Activated T-helper 1 cell treated with anti-CD3 and anti-CD28 coated beads, Interleukin-2, amount 50 U/mL, for 16 hours (primary cell): ENCODE measurements at places on chromosomes 2 and 18.

DNA sequence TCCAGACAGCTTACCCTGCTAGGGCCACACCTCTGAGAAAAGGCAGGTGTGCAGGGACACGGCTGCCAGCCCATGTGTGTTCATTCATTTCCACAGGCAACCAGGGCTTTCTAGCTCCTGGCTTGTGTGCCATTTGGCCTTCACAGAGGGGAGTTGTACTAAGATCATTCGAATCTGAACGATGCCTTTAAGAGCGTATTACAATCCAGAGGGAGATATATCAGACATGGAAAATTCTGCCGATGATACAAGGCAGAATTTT is 64.2 kb upstream of the OTOF start:
- DNase-seq: no peak

DNA sequence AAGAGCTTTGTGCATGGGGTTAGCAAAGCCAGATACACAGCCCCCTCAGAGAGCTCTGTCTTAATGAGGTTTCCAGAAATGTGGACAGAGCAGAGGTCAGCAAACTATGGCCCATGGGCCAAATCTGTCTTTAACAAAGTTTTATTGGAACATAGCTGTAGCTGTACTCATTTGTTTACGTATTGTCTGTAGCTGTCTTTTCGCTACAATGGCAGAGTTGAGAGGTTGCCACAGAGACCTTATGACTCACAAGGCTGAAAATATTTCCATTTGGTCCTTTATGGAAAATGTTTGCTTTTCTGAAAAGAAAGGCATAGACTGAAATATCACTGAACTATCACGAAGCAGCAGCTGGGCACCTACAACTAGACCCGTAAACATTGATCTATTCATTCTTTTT is 841.8 kb downstream of the SLC4A3 start:
- DNase-seq: no peak

DNA sequence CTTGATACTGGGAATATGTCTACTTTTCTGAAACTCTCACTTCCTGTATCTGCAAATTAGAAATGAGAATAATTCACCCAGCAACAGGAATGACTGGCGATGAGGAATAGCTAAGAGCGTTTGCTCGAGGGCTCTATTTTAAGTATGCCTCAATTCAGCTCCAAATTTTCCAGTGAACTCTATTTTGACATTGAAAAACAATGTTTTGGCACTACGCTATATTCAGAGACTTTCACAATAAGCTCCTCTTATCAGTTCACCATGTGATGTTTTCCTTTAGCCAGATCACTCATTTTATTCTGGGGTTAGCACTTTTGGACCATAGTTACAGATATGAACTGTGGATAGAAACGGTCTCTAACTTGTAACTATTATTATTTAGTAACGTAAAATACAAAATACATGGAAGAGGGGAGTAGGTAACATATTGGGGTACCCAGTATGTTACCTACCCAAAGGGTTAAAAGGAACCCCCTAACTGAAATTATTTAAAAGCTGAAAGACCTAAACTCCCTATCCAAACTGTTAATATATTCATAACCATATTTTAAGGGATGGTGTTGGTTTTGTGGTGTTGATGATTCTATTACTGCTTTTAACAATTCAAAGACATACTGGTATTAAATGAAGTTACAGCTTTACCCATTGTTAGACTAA is 28.1 kb downstream of the SLC40A1 start:
- no peak for DNase-seq

DNA sequence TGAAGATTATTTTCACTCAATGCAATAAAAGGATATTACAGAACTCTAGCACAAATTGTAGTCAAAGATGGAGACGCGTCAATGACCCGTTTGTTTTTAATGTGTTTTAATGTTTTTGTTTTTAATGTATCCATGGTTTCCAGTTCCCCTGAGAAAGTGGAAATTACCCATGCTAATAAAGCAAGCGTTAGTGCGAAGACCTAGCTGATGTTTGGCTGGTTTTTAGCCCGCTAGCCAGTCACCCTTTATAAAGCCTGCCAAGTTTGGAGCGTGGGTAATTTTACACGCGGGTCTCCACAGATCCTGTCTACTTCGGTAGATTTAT is 430 bp upstream of the CHMP1B start:
- no peak for DNase-seq

DNA sequence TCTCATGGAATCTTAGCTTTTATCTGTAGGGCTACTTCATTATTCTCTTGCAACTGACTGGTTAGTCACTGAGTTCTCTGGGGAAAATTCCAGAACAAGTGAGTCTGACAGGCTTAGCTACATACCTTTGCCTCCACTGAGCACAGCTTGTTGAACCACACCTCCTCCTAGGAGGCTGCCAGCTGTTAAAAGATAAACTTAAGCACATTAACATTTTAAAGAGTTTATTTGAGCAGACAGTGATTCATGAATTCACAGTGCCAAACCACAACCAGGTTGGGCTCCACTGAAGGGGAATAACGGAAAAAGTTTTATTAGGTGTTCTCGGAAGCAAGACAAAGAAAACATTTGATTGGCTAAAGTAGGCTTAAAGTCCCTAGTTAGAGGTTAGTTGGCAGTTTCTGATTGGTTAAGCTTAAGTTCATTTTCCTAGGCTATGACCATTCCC is 12.5 kb upstream of the SLC38A11 start:
- no peak for DNase-seq

DNA sequence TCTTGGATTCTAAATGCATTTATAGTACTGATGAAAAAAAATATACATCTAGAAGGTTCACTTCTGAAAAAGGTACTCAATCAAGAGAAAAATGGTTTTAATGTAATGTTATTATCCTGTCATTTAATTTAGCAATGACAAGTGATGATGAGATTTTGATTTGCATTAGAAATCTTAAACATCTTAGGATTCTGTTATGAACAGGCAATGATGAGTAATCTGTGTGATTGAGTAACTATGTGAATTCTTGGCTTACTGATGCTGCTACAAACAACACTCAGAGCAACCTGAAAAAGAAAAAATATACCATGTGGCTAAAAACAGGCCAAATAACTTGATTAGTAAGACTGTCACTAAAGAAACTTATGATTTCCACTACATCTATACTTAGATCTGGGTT is 30.1 kb downstream of the RBKS start:
- DNase-seq: no peak

DNA sequence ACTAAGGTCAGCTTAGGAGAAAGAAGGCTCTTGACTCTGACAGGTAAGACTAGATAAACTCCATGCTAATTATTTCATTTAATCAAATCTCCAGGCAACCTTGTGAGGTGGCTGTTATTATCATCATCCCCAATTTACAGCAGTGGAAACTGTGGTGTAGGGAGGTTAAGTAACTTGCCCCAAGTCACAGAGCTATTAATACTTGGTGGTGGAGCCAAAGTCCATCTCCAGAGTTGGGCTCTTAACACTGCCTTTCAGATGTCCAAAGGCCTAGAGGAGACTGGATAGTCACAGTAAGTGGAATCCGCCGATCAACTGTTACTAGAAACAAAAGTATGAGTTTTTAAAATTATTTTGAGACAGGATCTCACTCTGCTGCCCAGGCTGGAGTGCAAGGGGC is 46.6 kb upstream of the SP3 start:
- DNase-seq: no peak

DNA sequence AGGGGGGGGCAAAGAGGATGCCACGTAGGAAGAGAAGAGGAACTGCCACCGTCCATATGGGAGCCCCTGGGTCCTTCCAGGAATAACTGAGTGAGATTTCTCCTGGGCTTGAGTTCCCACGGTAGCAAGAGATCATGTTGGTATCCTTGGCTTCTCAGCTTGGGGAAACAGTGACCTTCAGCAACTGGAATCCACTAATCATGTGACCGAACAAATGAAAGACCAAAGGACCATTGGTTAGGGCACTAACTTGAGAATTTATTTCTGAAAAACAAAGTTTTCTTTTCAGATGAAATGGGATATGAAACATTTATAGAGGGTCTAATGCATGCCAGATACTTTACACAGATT is 259.4 kb upstream of the ID2 start:
- DNase-seq: no peak

- no peak for DNase-seq
Measured at GRCh38 chr18:75912829-75913228, 485.3 kb upstream of the SMIM21 start.

- DNase-seq: no peak
Measured at GRCh38 chr2:26976237-26976636, 5.8 kb downstream of the MAPRE3 start.

- DNase-seq: no peak
Measured at GRCh38 chr2:17232776-17233556, 285.3 kb downstream of the RAD51AP2 start.

- no peak for DNase-seq
Measured at GRCh38 chr18:42268798-42269197, 313.8 kb downstream of the PIK3C3 start.

- no peak for DNase-seq
Measured at GRCh38 chr2:1132328-1132969, 181.8 kb downstream of the SNTG2 start.

GRCh38 chr2:201579536-201579935 is 63.8 kb downstream of the TMEM237 start:
- no peak for DNase-seq

DNA sequence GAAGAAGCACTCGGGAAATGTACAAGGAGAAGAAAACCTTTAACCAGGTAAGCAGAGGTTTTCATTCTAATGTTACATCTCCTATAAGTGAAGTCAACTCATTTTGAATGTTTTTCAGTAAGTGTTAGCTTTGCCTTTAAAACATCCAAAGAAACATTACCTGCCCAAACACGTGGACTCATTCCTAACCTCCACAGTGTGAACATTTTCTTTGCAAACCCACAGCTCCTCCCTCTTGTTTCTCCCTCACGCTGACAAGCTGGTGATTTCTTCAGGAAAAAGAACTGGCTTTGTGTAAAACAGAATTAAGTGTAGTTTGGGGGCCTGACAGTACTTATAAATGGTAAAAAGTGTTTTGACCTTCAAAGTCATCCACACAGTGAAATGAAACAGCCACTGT is 72.5 kb downstream of the MTCL1 start:
- no peak for DNase-seq

- DNase-seq: no peak
Measured at GRCh38 chr18:67517444-67517765, 885 bp upstream of the DSEL start.

DNA sequence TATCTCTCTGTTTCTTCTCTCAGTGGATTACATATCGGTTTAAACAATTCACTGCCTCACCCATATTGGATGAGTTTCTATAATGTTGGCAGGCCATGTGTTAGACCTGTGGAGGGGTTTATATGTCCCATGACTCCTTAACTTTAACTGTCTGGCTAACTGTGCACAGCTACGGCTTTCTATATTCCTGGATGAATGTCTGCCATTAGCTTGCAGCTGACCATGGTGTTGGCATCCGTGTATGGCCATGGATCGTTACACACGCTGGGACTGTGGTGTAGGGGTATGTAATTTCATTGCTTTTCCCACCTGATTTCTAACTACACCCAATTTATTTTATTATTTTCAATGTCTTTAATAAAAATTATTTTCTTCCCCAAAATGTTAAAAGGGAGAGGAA is 3.3 kb upstream of the TANC1 start:
- no peak for DNase-seq

GRCh38 chr2:22932288-22932687 is 452.7 kb upstream of the KLHL29 start:
- no peak for DNase-seq

DNA sequence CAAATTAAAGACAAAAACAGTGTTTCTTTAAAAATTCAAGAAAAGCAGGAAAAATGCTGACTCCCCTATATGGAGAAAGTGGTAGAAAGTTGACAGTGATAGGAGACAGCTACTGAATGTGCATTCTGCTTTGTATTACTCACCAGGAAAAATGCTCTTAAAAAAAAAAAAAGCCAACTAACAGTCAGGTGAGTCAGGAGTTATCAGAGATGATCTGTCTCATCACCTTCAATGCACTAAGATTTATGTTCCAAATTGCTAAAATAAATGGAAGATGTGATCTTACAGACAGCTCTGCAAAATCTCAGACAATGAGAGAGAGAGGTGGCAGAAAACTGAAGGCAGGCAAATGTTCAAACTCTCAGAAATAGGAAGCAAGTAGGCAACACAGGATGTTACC is 47.6 kb upstream of the ZNF521 start:
- DNase-seq: no peak

DNA sequence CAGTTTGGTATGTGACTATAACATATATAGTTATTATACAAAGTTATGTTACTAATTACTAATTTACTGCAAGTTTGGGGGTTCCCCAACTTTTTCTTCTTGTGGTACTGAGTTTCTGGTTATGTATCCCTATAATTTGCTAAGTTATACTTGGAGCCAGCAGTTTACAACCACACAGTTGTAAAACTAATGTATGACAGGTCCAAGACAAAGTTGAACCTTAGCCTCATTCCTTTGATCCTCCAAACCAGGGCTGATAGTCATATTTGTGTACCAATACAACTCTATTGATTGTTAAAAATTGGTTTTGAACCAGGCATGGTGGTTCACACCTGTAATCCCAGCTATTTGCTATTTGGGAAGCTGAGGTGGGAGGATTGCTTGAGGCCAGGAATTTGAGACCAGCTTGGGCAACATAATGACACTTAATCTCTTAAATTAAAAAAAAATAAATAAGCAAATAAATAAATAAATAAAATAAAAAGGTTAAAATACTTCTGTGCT is 24.3 kb downstream of the RELCH start:
- no peak for DNase-seq

- DNase-seq: no peak
Measured at GRCh38 chr2:232309592-232309991, 69.0 kb upstream of the ALPP start.

DNA sequence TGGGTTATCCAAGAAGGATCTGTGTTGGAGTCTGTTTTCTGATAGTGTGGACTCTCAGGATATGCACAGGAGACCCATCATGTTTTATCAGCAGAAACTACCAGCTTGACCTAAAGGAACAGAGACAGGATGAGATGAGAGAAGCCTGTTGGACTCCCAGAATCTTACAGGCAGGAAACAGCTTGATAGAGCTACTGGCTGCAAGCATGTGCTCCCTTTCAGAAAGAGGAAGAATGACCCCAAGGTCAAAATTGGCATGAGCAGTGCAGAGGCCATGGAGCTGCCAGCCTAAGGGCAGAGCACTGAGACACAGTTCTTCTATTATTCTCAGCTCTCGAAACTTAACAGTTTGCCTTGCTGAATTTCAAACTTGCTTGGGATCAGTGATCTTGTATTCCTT is 135.2 kb upstream of the NFATC1 start:
- no peak for DNase-seq

- DNase-seq: no peak
Measured at GRCh38 chr2:225486236-225486635, 86.7 kb downstream of the NYAP2 start.

GRCh38 chr2:230329946-230330605 is 3.1 kb downstream of the SP140L start:
- no peak for DNase-seq
